ENCODE measurements at places on chromosomes 2 and 18. TPM values are rescaled to one million over a fixed set of nuclear protein-coding genes. Genes with fewer than 3 reads are reported as not detected.

Gene LMAN2L
- total RNA-seq: 20.3 TPM

Gene ATOH8
- total RNA-seq: 16.6 TPM

Gene PLGLB1
- 0.66 TPM for total RNA-seq

Gene LGALSL
- 12.0 TPM for total RNA-seq

Gene STK17B
- total RNA-seq: 14.9 TPM

Gene CACNB4
- 0.19 TPM for total RNA-seq

Gene MC4R
- not detected for total RNA-seq

Gene MSGN1
- not detected for total RNA-seq

Gene DPP4
- total RNA-seq: 1.0 TPM

Gene CCNT2
- total RNA-seq: 8.7 TPM

Gene UGT1A4
- 0.07 TPM for total RNA-seq

Gene GPR45
- total RNA-seq: not detected

Gene ELMOD3
- total RNA-seq: 10.8 TPM

Gene ATP6V1B1
- total RNA-seq: 1.8 TPM

Gene TTR
- not detected for total RNA-seq

Gene HAAO
- total RNA-seq: not detected

Gene SATB2
- total RNA-seq: 3.9 TPM

Gene CYBRD1
- 34.9 TPM for total RNA-seq

Gene ADAM23
- total RNA-seq: 9.9 TPM

Gene RAB11FIP5
- total RNA-seq: 29.9 TPM

Gene LRRC30
- not detected for total RNA-seq
